ENCODE measurements at places on chromosomes 3 and 15.

DNA sequence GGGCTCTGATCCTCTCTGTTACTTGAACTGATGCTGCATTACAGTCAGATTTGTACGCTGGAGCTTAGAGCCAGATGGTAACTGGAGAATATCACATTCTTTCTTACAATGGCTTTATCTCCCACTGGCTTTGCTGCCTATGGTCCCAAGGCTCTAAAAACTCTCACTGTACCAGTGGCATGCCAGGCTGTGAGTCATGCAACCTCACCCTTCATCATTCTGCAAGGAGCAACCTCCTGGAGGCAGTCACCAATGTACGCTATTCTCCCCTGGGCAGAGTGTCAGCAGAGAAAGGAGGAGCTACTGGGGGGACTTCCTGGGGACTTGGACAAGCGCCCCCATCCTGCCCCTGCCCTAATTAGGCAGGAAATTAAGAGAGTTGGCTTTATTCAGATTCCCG lies 97.9 kb upstream of the EIF1B start:
- DNase-seq, result no peak

GRCh38 chr3:112381673-112382542 lies 49.0 kb downstream of the CD200 start:
- DNase-seq, result no peak

DNA sequence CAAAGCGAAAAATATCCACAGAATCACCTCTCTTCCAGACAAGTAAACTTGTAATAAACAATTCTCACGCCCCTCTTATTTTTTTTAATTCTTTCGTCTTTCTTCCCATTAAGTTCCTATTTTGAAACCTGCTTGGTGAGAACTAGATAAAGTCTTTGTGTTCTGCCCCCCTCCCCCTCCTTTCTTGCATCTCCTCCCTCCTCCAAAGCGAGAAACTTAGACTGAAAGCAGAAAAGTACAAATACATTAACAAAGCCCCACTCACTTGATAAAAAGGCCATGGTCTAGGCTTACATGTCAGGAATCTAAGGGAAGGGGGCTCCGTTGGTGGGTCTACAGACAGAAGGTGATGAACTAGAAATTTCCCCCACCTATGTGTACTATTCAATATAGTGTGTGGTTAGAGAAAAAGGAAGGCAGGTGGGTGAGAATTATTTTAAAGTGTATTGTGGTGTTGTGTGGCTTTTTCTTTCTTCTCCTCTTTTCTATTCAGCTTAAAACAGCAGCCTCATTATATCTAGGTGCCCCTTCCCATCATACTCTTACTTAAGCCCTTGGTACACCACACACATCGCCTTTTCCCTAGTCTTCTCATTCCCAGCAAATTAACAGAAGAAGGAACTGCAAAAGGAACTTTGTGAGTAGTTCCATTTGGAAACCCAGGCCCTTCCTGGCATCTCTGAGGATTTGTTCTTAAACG lies 215.3 kb downstream of the MEIS2 start:
- DNase-seq, result no peak

DNA sequence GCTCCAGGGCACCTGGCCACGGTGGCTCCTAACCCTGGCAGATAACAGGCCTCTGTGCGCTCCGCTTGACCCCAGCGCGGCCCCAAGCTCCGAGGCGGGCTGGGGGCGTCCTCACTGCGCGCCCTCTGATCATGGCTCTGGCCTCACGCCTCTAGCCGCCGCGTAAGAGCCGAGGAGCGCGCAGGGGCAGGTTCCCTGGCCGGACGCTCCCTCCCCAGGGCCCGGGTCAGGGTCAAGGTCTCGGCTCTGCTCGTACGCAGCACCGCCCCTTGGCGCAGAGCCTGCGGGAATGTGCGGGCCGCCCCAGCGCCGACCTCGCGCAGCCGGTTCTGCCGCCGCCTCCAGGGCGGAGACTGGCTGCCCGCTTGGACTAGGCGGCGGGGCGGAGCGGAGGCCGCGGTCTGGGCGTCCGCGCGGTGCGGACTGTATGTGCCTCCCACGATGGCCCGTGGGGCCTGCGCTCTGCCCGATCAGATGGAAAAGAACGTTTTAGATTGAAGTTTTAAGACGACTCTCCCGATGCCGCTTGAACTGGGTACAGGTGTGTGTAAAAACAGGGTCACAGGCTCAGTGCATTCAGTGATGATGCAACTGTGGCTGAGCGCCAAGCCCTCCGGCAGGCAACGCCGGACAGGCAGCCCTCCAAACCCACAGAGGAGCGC lies 40.8 kb downstream of the CHST14 start:
- no peak for DNase-seq

- DNase-seq, result no peak
Measured at GRCh38 chr3:146832857-146833458, 227.8 kb upstream of the PLSCR5 start.

DNA sequence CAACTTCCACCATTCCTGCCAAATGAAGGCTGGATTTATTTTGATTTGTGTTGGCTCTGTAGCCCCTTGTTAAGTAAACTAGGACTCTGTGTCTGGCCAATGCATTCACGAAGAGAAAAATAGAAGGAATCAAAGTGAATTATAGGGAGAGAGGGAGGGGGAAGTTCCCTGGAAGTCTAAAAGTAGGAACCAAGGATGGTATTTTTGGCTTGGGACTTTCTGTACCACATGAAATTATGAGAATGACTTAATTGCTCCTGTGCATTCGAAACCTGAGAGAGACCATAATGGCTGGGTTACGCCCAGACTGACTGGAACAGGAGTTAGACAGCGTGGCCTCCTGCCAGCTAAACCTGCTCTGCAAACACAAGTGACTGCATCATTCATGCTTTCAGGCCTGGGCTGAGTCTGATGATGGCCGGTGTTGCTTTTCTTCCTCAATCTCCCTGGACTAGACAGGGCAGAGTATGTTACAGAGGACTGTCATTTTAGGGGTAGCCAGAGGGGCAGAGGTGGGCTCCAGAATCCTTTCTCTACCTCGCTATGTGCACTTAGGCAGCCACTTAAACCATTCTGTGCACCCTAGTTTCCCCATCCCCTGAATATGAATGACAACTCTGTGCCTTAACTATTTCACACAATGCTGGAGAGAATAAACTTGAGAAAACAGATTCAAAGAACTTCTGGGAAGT lies 58.9 kb downstream of the MYO1E start:
- no peak for DNase-seq
